ENCODE measurements at places on chromosomes 6 and 20. TPM values are rescaled to one million over a fixed set of nuclear protein-coding genes. Genes with fewer than 3 reads are reported as not detected.

DNA sequence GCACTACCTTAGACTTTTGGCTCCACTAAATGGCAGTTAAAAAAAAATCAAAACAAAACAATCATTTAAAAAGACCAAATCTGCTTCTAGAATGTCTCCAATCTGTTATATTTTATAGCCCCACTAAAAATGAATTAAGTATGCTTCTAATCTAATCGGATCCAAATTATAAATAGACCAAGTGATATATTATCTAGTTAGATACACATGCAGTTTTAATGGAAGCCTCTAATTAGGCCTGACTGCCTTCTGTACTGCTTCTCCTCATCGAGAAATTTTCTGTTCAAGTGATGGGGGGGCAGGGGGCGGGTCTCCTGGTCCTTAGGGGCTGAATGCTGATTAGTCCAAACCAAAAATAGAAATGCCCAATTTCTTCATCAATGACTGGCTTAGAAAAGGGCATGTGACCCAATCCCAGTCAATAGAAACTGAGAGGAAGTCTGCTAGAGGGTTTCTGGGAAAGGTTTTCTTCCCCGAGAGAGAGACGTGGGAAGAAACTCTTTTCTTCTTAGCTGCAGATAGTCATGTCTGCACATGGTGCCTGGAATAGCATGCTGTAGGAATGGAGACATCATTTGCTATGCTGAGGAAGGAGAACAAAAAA lies 6.9 kb downstream of the SESN1 start:
- peaks cover 23% of the 10 kb centered on the region for H3K4me1 ChIP-seq
- no peaks in the 10 kb centered on the region for H3K36me3 ChIP-seq
- no peak overlapping the region for H3K27ac ChIP-seq
- no peaks in the 10 kb centered on the region for H3K27me3 ChIP-seq

- DNase-seq, result peak; percentile 72
- H3K4me1 ChIP-seq, result peaks cover 23% of the 10 kb centered on the region
- H3K27me3 ChIP-seq, result peaks cover 26% of the 10 kb centered on the region
- peak overlapping the region; percentile 90 for H3K27ac ChIP-seq
- no peaks in the 10 kb centered on the region for H3K36me3 ChIP-seq
Observed at GRCh38 chr6:26743157-26743821, 83.7 kb upstream of the ZNF322 start.

- H3K36me3 ChIP-seq, result peaks cover 90% of the 10 kb centered on the region
- no peaks in the 10 kb centered on the region for H3K27me3 ChIP-seq
- peak overlapping the region; percentile 95 for H3K27ac ChIP-seq
- no peak for DNase-seq
Observed at GRCh38 chr20:32806356-32806755, 13.4 kb upstream of the MAPRE1 start.

DNA sequence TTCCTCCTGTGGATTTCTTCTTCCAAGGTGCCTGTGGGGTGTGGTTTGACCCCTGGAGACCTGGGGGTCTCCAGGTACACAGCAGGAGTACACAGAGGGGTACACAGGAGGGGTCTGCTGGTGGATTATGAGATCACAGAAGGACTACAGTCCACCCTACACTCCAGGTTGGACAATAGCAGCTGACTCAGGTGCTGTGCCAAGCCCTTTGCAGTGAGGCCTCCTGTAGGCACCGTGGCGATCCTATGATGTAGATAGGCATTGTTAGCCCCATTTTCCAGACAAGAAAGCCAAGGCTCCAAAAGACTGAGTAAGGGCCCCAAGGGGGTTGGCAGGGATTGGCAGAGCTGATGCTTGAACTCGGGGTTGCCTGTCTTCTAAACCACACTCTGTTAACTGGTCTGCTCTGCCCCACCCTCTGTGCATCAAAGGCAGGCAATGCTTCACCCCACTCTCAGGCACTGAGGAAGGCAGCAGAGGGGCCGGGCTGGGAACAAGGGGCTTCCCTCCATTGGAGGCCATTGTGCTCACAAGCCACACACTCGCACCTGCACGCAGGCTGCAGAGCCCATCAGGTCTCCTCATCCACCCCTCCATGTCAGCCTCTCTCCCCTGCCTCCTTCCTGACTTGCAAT lies 77.5 kb upstream of the SIRPA start:
- H3K36me3 ChIP-seq, result no peaks in the 10 kb centered on the region
- H3K4me1 ChIP-seq, result peaks cover 38% of the 10 kb centered on the region
- H3K27ac ChIP-seq, result no peak overlapping the region

DNA sequence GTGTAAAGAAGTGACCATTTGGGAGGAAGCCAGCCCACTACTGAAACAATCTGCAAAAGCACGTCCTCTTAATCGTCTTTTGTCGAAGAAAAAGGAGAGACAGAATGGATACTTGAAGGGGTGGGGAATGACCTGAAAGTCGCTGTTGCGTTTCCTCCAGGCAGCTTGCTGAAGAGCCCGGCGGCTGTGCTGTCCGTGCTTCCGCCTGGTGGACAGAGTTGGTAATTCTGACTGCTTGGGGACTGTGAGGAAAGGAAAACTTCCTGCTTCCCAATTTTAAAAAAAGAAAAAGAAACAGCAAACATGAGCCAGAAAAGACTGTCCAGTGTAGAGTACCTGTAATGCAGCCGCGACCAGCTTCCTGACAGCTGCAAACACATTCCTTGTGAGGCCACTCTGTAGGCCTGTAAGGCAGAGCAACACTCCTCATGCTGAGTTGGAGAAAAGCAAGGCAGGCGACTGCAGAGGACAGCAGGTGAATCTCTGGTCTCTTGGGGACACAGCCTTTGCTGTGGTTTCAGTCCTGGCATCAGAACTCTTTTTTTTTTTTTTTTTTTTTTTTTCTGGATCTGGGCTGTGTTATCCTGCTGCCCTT lies 251.1 kb upstream of the TBX18 start:
- H3K27me3 ChIP-seq, result no peaks in the 10 kb centered on the region
- H3K4me1 ChIP-seq, result peaks cover 22% of the 10 kb centered on the region
- no peak overlapping the region for H3K27ac ChIP-seq
- no peaks in the 10 kb centered on the region for H3K36me3 ChIP-seq
- no peak overlapping the region for H3K4me3 ChIP-seq

GRCh38 chr20:36400909-36401735 lies 95.0 kb downstream of the DLGAP4 start:
- no peaks in the 10 kb centered on the region for H3K36me3 ChIP-seq
- DNase-seq, result peak; percentile 40
- no peak overlapping the region for H3K4me3 ChIP-seq
- H3K27me3 ChIP-seq, result no peaks in the 10 kb centered on the region
- no peak overlapping the region for H3K27ac ChIP-seq
- peaks cover 18% of the 10 kb centered on the region for H3K4me1 ChIP-seq

The RRP36 gene
- total RNA-seq, result 81.0 TPM

DNA sequence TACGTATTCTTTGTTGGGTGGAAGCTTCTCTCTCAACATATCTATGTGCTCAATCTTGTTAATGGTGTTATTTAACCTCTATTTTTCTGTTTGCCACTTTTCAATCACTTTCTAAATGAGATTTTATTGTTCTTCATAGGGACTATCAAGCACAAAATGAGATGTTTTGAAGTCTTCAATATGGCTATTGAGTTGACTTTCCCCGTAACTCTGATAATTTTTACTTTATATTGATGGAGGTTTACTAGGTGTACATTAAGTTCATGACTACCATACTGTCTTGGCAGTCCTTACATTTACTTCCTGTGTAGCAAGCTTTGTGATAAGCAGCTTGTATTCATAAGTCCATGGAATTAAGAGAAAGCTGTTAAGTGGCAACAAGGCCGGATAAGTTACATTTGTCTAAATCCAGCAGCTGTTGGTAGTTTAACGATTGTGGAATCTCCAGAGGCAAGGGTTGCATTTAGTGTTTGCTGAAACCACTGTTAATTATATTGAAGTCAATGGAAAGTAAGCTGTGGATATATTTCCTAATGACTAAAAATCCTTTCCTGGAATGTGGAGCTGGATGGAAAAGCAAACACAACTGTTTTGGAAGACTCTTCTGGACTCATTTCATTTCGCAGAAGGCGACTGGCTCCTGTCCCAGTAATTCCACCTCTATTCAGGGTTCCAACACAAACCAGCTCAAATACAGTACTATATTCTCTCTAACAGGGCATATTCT lies 57.3 kb upstream of the SMIM29 start:
- H3K4me3 ChIP-seq, result no peak overlapping the region
- no peaks in the 10 kb centered on the region for H3K36me3 ChIP-seq
- no peak overlapping the region for H3K27ac ChIP-seq
- H3K4me1 ChIP-seq, result peaks cover 10% of the 10 kb centered on the region

- peak overlapping the region; percentile 29 for H3K4me3 ChIP-seq
- peak overlapping the region; percentile 53 for H3K27ac ChIP-seq
- no peaks in the 10 kb centered on the region for H3K36me3 ChIP-seq
- no peak for DNase-seq
- H3K27me3 ChIP-seq, result peaks cover 4% of the 10 kb centered on the region
- H3K4me1 ChIP-seq, result peaks cover 18% of the 10 kb centered on the region
Observed at GRCh38 chr20:5608104-5608441, 142.1 kb upstream of the SHLD1 start.

The DNAH8 gene
- total RNA-seq, result not detected

GRCh38 chr6:6997263-6998193 lies 110.2 kb upstream of the RREB1 start:
- no peaks in the 10 kb centered on the region for H3K27me3 ChIP-seq
- peaks cover 11% of the 10 kb centered on the region for H3K4me1 ChIP-seq
- H3K4me3 ChIP-seq, result no peak overlapping the region
- no peak overlapping the region for H3K27ac ChIP-seq
- H3K36me3 ChIP-seq, result no peaks in the 10 kb centered on the region

The JAG1 gene
- total RNA-seq, result 38.3 TPM

The RAD21L1 gene
- total RNA-seq, result 0.77 TPM

DNA sequence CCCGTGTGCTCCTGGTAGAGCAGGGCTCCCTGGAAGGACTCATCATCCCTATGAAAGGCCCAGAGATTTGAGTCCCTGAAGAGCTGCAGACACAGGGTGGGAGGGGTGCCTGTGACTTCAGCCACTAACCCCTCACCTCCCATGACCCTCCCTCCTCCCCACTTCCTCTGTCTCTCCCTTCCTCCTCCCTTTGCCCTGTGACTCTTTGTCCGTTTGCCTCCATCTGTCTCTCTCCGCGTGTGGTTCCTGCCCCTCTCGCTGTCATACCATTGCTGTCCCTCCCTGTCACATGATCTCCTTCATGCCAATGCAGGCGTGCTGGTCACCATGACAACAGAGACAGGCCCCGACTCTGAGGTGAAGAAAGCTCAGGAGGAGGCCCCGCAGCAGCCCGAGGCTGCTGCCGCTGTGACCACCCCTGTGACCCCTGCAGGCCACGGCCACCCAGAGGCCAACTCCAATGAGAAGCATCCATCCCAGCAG lies 19.0 kb downstream of the EPB41L1 start:
- DNase-seq, result peak; percentile 69
- H3K27me3 ChIP-seq, result no peaks in the 10 kb centered on the region
- peaks cover 23% of the 10 kb centered on the region for H3K4me1 ChIP-seq
- 0 out of 2 replicates have a peak overlapping the region, but pooled peaks have one; percentile 9 for H3K27ac ChIP-seq
- H3K36me3 ChIP-seq, result no peaks in the 10 kb centered on the region

The CCN6 gene
- total RNA-seq, result not detected

DNA sequence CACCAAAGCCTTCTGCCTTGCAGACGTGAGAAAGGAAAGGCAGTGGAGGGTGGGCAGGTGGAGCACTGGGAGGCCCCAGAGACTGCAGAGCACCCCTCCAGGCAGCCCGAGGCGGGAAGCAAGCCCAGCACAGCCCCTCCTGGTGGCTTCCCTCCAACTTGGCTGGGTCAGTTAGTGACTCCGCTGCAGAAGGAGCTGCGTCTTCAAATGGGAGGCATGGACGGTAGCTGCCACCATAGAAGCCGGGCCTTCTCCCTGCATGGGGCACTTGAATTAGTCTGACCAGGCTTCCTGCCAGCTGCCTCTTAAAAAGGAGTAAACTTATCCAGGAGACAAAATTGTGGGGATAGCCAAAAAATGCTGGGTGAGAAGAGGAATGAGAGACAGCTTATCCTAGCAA lies 88.0 kb upstream of the RPS6KA2 start:
- H3K27me3 ChIP-seq, result no peaks in the 10 kb centered on the region
- 0 out of 2 replicates have a peak, but pooled peaks cover 6% of the 10 kb centered on the region for H3K36me3 ChIP-seq
- H3K4me3 ChIP-seq, result no peak overlapping the region
- peaks cover 6% of the 10 kb centered on the region for H3K4me1 ChIP-seq
- no peak for DNase-seq

GRCh38 chr6:7228662-7229375 lies 84.2 kb downstream of the SSR1 start:
- H3K27me3 ChIP-seq, result no peaks in the 10 kb centered on the region
- no peak for DNase-seq
- H3K4me1 ChIP-seq, result peaks cover 15% of the 10 kb centered on the region
- peaks cover 46% of the 10 kb centered on the region for H3K36me3 ChIP-seq
- H3K27ac ChIP-seq, result no peak overlapping the region

The EEF1A2 gene
- total RNA-seq, result 34.9 TPM

DNA sequence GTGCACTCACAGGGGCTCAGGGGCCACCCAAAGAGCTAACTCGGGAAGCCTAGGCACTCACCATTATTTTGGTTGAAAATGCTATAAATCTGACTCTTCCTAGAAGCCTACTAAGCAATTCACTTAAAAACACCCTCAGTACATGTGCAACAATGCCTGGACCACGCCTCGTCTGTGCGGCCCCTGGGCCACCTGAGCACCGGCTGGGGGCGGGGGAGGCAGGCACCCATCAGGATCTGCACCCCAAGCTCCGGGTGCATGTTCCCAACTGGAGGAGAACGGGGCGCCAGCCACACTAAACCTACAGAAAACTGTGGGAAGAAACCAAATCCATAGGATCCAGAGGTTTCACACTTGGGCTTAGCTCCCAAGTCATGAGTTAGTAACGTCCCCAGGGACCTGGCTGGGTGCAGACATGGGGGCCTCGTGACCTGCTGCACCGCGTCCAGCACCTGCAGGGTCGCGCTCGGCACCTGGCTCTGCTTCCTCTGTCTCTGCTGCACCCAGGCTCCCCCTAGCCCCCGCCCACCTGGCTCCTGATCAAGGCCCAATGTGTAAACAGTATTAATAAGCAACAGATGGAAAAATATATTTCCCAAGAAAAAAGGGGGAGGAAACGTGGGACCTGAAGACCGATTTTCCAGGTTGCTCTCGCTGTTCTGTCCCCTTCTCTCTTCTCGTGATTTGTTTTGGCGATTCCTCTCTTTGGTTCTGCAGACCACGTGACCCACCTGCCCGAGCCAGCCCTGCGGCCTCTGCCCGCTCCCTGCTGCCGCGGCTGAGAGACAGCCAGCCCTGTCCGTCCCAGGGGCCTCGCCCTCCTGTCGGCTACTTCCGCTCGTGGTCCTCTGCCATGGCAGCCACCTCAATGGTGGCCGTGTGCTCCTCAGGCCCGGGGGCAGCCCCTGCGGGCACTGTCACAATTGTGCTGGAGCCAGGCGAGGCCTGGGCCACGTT lies 15.5 kb upstream of the HELZ2 start:
- DNase-seq, result no peak
- no peaks in the 10 kb centered on the region for H3K4me1 ChIP-seq
- peaks cover 12% of the 10 kb centered on the region for H3K36me3 ChIP-seq

The MAFB gene
- total RNA-seq, result 6.7 TPM

The LPIN3 gene
- total RNA-seq, result 8.5 TPM

The ASIP gene
- not detected for total RNA-seq

The FOXQ1 gene
- total RNA-seq, result 0.35 TPM

The ENPP5 gene
- total RNA-seq, result 10.8 TPM

The PRL gene
- not detected for total RNA-seq

Data from WTC11 (cell line).